ENCODE measurements at places on chromosomes 3 and 15.

DNA sequence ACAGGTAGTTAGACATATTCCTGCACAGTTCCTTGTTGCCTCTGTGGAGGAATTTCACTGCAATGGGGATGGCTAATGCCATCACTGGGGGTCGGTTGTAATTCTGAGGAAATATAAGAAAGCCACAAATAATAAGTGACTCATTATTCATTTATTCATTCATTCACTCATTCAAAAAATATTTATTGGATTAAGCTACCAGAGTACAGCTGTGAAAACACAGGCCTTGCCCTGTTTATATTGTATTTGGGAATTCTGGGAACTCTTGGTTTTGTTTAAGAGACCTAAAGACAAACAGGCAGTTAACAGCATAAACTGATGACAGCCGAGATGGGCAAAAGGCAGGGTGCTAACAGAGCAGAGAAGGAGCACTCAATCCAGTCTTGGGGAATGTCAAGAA is 23.6 kb downstream of the PTX3 start:
- peak; percentile 86 for DNase-seq

DNA sequence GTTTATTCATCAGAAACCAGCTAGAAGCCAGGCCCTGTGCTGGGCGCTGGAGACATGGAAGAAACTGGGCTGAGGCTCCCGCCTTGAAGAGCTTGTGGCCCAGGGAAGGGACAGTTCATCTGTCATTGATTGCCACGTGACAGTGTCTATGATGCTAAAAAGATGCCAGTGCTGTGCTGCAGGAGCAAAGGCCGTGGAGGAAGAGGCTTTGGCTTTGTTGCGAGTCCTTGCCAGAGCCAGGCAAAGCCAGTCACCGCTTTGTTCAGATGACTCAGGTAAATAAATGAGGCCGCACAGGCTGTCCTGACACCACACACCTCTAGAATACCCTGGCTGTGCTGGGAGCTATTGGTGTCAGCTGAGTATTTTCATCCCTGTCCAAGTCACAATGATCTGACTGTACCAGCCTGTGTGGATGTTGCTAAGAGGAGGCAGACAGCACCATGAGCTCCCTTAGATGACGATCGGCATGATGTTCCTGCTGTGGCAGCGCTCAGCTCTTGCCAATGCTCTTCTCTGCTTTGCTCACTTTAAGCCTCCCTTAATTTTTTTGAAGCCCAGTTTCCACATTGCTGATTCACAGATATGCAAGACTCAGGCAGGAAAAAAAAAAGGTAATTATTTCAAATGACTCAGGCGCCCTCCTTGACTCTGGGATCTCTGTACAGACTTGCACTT is 77.5 kb downstream of the CCNL1 start:
- peak; percentile 92 for DNase-seq

DNA sequence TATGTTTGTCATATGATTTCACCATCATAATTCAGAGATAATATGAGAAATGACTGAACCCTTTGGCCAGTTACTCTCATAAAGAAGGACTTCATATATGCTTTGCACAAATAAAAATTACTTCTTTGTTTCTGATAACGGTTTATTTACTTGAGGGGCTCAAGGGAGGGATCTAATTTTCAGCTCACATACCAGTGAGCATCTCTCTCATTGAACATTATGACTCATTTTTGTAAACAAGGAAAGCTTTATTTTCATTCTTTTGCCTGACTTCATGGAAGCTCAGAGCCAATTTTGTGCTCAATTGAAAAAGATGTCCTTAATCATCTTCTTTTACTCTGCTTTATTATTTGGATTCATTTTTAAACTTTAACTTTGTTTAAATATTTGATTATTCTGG is 5.8 kb downstream of the NLGN1 start:
- no peak for DNase-seq

GRCh38 chr15:70111203-70112073 is 13.7 kb upstream of the TLE3 start:
- DNase-seq: peak; percentile 61

DNA sequence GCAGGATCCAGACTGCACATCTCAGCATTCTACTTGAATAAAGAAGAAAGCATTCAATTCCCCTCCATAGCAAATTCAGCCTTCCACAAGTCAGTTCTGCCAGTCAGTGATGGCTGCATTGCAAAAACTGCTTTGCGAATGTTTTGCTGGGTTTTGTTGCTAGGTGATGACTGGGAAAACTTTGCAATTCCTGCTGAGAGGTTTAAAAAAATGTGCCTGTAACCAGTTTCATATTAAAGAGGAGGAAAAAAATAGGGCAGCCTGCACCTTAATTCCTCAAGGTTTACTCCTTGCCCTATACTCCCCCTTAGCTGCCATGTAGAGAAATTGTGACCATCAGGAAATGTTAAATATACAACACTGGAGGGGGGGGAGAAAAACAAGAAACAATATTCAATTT is 225.6 kb upstream of the ATP11B start:
- DNase-seq: no peak

- DNase-seq: no peak
Measured at GRCh38 chr3:128560768-128561167, 67.8 kb upstream of the GATA2 start.

DNA sequence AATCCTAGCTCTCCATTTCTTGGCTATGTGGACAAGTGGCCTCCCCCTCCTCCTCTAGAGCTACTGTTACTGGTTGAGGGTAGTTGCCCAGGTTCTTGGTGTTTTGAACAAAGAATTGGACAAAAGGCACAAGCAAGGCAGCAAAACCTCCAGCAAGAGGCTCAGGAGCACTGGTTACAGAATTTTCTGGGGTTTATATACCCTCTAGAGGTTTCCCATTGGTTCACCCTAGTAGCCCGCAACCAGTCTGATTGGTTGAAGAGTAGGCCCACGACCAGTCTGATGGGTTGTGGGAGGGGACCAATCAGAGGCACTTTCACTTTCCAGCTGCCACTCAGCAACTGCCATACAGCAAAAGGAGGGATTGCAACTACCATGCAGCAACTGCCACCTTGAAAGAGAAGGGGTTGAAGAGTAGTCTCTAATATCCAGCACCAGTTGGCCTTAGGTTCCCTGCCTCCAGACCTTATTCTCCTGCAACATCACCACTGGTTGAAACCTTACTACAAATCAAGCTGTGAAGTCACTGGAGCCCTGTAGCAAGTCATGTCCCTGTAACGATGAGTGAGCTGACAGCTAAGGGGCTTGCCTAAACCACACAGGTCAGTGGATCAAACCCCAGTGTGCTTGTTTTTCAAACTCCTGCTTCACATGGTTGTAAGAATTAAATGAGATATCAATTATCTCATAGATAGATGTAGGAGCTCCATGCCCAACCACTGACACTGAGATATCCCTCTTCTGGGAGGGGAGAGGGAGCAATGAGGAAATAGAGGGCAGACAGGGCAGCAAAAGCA is 2.9 kb upstream of the C15orf39 start:
- peak; percentile 42 for DNase-seq

DNA sequence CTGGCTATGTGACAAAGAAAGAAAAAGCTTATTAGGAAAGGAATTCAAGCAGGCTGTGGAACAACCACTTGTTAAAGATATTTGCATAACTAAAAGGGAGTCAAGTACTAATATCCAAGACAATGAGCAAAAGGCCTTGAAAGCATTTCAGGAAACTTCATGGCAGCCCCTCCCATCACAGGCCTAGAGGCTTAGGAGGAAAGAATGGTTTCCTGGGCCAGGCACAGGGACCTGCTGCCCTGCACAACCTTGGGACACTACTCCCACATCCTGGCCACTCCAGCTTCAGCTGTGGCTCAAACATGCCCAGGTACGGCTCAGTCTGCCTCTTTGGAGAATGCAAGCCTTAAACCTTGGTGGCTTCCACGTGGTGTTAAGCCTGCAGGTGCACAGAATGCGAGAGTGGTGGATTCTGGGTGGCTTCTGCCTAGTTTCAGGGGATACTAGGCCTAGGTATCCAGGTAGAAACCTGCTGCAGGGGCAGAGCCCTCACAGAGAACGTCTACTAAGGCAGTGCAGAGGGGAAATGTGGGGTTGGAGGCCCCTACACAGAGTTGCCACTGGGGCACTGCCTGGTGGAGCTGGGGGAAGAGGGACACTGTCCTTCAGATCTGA is 121.6 kb downstream of the OPA1 start:
- no peak for DNase-seq

DNA sequence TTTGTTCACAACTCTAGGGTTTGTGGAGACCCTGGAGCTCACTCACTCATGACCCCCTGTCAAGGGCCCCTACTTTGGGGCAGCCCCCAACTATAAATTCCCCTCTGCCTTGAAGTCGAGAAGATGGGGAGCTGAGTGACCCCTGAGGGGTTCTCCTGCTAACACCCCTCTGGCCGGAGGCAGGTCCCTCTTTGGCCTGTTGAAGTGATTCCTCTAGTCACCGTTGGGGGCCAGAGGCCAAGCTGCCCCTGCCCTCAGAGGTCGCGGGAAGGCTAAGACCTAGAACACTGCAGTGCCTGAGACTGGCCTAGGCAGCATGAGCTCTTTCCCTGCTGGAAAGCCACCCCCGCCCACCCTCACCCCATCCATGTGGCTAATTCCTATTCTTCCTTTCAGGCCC is 15.4 kb upstream of the SKOR1 start:
- no peak for DNase-seq
